ENCODE measurements at places on chromosomes 1 and 21.

GRCh38 chr1:83692524-83693381 lies 306.2 kb downstream of the TTLL7 start:
- DNase-seq, result peak; percentile 37

DNA sequence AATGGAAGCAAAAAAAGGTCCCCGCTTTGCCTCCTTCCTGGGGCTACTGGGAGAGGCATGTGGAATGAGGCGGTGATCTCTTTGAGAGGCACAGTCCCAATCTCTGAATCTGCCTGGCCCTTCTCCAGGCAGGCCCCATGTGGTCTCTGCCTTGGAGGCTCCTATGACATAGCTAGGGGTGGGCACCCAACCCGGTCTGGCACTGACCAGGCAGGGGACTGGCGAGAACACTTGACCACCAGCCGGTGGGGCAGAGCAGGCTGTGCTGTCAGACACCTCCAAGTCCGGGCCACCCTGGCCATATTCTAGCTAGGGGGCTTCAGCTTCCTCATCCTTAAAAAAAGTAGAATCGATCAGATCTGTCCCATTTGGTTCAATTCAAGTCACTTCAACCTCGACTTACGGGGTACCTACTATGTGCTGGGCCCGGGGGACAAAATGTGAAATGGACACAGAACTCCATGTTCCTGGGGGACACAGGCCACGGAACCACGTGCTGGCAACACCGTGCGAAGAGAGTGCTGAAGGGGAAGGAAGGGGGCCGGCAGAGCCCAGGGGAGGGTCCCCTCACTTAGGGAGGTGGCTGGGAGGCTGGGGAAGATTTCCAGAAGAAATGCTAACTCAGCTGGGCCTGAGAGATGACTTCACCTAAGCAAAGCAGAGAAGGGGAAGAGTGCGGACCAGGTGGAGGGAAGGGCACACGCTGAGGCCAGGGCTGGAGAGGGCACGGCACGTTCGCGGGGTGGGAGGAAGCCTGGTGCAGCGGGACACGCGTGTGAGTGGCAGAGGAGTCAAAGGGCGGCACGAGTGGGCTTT lies 33.3 kb downstream of the HSPG2 start:
- no peak for DNase-seq

DNA sequence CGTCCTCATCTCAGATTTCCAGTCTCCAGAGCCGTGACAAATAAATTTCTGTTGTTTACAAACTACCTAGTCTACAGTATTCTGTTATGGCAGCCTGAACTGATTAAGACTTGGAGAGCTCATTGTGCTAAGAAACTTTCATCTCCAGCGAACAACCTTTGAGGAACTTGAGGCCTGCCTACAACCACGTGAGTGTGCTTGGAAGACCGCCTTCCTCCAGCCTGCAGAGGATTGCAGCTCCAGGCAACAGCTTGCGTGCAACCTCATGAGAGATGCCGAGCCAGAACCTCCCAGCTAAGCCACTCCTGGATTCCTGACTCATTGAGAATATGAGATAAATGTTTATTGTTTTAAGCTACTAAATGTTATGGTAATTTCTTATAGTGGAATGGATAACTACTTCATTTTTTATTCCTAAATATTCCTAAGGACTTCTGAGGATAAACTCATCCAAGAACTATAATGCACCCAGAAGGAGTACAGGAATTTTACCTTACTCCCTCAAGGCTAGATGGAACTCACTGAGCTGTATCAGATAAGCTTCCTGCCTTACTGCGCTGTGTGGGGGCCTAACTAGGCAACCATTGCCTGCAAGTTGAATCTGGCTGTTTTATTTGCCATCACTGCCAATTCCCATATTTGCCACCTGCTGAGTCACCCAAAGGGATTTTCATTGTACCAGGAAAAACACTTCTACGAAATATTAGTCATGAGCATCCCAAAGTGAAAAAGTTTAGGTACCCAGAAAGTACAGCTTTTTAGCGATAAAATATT lies 17.6 kb downstream of the FAM177B start:
- peak; percentile 81 for DNase-seq

DNA sequence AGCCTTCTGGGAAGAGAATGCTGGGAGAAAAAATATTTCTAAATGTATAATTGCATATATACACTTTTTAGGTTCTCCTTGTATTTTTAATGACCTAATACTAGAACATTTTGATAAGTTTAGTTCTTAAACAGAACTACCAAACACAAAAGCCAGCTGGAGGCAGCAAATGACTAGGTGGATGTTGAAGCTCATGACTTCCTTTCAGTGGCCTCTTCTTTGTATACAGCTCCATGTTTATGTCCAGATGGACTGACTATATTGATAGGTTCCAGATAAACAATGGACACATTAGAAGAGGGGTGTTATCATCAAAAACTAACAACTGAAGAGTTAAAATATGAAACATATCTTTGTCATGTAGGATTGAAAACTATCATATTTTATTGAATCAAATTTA lies 52.5 kb downstream of the LRRC8D start:
- DNase-seq, result no peak

DNA sequence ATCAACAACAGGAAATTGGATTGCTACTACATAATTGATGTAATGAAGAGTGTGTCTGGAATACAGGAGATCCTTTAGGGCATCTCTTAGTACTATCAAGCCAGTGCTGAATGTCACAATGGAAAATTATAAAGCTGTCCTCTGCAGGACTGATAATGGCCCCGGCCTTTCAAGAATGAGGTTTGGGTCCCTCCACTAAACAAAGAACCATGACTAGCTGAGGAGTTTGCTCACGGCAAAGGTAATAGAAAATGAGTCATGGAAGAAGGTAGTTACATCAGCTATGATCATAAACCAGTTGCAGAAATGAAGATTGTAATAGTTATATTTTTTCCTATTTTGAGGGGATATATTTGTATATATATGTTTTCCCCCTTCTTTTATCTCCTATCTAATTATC lies 145.8 kb downstream of the KCNJ6 start:
- DNase-seq, result no peak

DNA sequence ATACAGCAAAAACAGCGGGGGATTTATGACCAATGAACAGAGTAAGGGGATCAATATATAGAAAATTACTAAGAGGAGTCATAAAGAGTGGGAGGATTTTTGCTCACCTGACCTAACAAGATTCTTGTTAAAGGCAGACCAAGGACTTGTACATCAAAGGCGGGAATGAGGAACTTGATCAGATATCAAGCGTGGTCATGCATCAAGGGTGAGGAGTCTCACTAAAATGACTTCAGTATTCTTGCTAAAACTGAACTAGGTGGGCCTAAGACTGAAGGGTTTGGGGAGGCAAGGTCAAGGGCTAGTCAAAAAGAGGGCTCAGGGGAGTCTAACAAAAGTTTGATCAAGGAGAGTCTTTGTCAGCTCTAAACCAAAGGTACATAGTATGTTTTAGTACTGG lies 2.1 kb downstream of the MOV10 start:
- no peak for DNase-seq

DNA sequence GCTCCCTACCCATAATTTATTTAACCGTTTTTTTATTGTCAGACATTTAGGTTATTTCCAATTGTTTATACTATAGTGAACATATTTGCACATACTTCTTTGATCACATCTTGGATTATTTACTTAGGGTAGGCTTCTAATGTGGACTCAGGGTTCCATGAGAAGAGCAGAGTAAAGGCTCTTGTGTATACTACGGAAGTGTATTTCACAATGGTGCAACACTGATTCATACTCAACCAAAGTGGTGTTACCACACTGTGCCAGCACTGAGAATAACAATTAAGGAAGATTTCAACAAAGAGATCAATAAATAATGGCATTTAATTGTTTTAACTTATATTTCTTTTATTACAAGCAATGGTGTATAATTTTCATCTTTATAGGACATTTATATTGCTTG lies 251.2 kb downstream of the ZNF326 start:
- no peak for DNase-seq

- DNase-seq, result no peak
These were observed 288.4 kb upstream of the RGS18 start for GRCh38 chr1:191869790-191870312.

DNA sequence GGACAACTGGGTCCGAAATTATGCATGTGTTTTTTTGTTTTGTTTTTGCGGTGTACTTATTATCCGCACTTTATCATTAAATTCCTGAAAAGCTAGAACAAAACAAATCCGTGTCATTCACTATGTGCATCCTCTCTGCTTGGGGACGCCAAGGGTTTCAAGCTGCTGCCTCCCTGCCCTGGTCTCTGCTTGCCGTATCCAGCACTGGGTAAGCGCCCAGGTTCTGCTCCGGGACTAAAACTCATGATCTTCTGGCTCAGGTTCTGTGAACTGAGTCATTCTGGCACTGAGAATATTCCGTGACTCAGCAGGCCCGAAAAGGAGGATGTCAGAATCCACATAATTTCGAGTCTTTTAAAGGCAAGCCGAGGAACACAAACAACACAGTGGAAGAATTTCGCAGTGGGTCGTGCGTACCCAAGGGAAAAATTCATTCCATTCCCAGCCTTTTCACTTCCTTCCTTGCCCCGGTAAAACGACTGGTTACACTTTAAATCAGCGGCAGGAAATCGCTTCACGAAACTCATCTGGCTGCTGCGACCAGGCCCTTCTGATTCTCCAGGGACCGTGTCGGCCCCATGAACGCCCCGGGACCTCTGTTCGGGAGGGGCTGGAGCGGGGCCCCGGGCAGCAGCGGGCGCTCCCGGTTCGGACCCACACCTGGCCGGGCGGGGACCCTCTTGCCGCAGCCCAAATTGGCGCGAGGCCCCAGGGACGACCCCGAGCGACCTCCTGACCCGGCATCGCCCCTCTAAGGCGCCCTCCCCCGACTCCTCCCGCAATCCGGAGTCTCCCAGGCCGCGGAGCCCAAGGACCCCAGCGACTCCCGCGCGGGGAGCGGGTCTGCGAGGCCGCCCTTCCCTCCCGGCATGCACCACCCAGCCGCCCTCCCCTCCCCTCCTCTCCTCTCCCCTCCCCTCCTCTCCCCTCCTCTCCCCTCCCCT lies 746 bp upstream of the LAMC1 start:
- DNase-seq, result peak; percentile 98

DNA sequence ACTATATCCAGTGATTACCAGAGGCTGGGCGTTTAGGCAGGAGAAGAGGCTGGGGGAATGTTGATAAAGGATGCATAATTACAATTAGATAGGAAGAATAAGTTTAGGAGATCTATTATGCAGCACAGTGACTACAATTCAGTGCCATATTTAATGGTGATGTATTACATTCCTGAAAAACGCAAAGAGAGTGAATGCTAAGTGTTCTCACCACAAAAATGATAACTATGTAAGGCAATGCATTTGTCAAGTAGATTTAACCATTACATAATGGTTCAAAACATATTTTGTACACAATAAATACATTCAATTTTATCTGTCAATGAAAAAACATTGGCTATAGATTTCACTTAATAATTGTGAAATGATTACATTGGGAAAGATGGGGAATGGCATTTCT lies 548.9 kb downstream of the NUF2 start:
- no peak for DNase-seq

DNA sequence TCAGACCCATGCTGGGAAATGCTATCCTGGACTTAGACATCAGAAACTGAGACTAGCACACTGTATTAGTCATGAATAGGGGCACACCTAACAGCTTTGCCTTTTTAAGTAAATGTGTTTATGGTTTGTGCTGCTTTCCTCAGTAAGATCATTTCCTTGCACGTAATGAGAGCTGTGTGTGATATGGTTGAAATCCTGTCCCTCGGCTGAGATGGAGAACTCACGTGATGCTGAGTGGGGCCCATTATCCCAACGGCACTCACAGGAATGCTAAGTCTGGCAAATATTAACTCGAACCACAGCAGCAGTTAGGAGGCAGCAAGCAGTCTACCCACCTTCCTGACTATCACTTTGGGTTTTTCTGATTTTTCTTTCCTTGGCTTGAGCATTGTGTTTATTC lies 38.2 kb downstream of the BCL9 start:
- no peak for DNase-seq
